ENCODE measurements at places on chromosomes 2 and 18.

DNA sequence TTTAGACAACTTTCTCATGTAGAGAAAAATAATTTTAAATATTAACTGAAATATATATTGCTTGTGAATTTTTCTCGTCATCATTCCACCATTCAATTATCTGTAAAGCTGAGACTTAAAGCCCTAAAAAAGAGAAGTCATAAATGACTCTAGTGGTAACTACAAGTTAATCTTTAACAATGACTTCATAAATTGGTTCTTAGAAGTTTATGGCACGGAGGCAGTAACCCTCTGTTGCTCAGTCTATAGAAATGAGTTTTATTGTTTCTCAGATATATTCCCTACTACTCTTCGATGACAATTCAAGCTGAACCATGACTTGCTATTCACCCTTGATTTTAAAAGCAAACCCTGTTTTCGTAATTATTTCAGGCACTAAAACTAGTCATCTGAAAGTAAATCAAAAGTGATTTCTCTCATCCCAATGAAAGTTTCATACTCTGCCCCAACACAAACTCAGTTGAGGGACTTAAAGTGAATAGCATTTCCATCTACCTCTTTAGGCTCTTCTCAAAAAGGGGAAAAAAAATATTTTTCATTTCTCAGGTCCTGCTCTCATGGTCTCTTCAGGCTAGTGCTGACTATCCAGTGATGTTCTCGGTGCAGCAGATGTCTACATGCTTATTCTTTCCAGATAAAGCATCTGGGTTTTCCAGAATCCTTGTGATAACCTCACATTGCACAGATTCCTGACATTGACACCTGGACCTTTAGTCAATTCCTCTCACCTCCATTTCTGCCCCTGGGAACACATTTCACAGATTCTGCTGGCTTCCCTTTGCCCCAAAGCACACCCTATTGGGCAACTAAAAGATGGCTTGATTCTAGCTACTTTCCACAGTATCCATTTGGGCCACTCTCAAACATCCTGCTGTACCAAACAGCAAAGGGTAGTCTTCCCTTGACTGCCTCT is 207.8 kb upstream of the LRATD1 start:
- DNase-seq = no peak

DNA sequence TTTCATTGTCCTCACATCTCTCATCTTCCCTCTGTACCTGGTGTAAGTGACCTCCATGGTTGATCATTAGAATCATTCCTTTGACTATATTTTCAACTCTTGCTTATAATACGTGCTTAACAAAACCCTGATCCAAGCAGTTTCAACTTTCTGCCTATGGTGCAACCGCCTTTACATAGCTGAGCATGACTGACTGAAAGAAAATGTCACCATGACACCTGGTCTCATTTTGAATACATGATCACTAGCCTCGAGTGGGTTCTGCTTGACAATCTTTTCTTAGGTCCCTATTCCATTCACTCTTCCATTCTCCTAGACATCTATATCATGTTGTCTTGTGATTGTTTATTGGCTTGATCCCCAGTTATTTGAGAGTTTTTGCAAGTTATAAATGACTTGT is 78.9 kb upstream of the STAM2 start:
- DNase-seq = no peak

GRCh38 chr2:40395169-40396073 is 56.5 kb downstream of the SLC8A1 start:
- DNase-seq = no peak

GRCh38 chr2:27095745-27096651 is 9.4 kb downstream of the KHK start:
- DNase-seq = no peak

DNA sequence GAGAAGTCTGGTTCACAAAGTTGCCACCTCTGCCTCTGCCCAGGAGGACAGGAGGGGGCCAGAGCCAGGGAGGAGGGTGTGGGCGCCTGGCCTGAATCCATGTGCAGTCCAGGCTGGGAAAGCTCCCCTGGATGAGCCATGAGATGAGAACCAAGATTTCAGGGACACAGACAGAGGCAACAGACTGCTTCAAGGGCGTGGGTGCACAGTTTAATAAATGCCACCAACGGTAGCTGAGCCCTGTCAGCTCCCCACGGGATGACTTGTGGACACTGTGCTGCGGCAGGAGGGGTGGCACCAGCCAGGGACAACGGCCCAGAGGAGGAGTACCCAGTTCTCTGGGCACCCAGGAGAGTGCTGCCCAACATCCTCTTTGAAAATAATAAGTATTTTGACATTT is 15.2 kb downstream of the CAPG start:
- DNase-seq = no peak

GRCh38 chr2:199148076-199148845 is 309.5 kb downstream of the SATB2 start:
- DNase-seq = no peak

GRCh38 chr2:98759338-98759737 is 28.4 kb upstream of the MGAT4A start:
- no peak for DNase-seq

GRCh38 chr2:241011751-241012510 is 13.5 kb downstream of the SNED1 start:
- no peak for DNase-seq
